ENCODE measurements at places on chromosomes 5 and 9.

- DNase-seq = no peak
These were observed 569.6 kb upstream of the BRINP1 start for GRCh38 chr9:119938871-119939270.

DNA sequence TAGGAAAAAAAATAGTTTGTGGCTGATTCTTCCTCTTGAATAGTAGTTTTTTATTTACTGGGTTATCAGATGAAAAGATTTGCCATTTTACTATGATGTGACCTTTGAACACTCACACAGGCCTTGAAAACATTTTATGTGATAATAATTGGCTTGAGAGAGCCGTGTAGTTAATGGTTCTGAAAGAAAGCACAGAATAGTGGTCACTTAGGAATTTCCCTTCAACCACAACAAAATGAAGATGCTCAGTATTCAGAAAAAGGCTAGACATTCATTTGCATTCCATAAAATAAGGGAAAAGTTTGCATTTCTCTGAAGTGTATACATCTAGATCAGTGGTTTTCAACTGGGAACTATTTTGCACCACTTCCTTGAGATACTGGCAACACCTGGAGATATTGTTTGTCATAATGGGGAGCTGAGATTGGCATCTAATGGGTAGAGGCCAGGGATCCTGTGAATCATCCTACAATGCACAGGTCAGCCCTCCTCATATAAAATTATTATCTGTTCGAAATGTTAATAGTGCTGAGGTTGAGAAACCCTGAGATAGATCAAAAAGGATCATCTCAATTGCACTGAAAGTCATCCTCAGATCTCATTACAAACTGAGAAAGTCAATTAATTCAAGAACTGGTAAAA, 446.4 kb upstream of the CCNG1 start:
- DNase-seq = no peak

- no peak for DNase-seq
These were observed 24.1 kb upstream of the PTGS1 start for GRCh38 chr9:122346478-122347347.

DNA sequence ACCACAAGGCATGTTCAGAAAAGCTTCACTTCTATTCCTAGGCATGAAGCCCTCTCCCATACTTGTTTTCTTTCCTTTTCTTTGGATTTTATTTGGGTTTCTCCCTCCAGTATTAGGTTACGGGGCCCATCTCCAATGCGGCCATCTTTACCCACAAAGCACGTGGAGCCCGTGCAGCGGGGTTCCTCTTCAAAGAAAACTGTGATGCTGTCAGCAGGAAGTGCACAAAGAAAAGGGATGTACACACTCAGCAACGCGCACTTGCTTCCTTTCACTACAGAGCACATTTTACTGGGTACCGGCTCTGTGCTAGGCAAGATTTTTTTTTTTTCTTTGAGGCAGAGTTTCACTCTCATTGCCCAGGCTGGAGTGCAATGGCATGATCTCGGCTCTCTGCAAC, 106.6 kb downstream of the COL23A1 start:
- no peak for DNase-seq

DNA sequence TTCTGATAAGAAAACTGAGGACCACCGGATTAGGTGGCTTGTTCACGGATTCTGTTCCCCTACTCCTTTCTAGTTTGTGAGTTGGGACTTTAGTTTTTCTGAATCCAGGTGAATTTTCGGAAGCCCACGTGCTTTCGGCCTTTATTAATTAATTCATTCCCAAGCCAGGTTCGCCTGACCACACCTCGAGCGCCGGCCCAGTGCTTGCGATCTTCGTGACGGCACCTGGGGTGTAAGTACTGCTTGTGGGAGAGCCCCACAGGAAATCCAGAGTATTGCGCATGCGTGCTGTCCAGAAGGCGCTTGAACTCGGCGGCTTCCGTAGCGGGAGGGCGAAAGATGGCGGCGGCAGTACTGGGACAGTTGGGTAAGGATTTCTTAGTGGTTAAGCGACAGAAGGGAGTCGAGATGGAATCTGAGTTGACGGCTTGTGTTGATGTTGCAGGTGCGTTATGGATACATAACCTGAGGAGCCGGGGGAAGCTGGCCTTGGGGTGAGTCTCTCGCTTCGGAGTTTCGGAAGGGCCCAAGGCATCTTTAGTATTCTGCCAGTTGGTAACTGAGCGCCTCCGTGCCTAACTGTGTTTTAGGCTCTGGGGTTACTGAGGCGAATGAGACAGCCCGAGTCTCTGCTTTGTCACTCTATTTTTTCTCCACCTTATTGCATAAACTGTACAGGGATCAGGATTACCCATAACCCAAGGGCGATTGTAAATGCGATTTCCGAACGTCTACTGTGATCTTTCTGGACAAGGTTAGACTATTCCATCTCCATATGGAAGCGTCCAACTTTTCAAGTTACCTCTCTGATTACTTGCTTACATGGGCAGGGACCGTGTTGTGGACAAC, at the start of gene MRPL22:
TSS of gene MRPL22 (plus strand) at position 302 of the 849 bp plus-strand sequence. CDS start at position 340, 38 bp downstream.
- DNase-seq = peak; percentile 90

DNA sequence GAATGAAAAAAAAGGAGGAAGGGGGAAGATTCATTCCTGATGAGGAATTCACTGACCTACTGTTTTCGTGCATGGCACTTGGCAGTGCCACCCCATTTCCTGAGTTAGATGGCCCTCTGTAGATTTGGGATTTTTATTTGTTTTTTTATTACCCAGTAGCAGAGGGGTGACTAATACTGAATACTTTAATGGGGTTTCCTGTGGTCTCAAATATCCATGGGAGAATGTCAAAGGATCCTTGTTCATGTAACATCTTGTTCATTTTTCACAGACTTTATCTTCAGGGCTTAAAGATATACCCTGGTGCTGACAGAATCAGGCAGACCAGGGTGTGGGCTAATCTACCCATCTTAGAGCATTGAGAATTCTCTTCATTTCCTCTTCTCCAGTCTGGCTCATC, 93.0 kb downstream of the MAMDC2 start:
- no peak for DNase-seq

- no peak for DNase-seq
These were observed 388.9 kb downstream of the NR2F1-AS1 start for GRCh38 chr5:93192087-93192486.

- no peak for DNase-seq
These were observed 174.2 kb downstream of the CACNA1B start for GRCh38 chr9:138051586-138052321.

- no peak for DNase-seq
These were observed 53.1 kb downstream of the TLE1 start for GRCh38 chr9:81636255-81636599.

DNA sequence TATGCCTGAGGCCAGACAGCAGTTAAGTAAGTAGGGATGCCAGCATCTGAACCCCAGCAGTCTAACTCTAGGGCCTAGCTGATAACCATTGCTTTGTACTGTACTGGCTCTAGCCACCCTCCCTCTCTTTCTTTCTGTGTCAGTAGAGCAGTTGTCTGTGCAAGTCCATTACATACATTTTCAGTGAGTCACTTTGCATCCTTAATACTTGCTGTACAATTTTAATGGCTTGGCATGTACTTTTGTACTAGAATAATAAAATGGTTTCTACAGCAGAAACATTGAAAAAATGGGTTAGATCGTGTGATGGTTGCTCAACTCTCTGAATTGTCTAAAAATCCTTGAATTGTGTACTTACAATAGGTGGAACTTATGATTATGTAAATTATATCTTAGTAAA, 1.5 kb upstream of the TTC39B start:
- no peak for DNase-seq

DNA sequence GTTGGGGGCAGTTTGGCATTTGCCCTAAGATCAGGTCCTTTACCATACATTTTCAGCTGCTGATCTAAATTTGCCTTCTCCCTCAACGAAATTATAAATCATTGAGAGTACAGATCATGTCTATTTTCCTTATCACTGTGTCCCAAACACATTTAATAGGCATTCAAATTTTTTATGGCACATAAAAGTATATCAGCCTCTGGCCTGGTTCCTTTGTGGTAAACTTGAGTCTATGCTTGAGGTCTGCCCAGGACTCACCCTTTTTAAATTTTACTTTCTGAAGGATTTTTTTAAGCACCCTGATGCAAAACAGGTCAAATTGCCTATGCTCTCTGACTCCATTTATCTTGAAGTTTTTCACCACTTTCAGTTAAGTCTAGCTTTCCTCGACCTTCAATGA, 163.6 kb upstream of the GRIN3A start:
- DNase-seq = no peak

DNA sequence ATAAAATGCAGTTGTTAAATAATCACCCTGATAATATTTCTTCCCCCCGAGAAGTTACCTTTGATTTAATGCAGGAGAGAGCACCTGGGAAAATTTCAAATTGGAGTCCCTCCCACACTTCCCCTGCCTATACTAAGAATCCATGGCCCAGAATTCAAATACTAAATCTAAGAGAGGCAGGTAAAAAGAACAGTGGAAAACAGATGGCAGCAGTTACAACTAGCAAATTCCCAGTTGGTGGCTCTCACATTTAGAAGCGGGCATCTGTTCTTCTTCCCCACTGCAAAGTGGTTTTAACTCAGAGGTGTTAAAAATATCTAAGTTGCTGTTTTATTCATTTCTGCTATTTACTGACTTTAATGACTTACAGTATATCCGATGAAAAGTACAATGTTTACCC, 210.4 kb upstream of the ELAVL2 start:
- DNase-seq = no peak

DNA sequence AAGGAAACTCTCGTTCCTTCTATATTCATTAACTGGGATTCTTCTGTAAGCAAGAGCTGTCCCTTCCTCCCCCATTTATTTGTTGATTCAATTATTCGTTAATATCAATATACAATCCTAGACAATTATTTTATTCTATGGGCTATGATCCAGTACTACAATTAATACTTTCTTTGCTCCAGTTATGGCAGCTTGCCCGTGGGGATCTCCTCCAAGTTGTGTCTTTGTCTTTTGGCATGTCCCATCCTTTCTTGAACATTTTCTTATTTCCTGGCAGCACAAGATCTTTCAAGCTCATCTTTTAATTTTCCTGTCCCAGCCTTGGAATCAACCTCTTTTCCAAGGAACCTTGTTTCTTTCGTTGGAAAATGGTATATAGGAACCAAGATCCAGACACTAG, 249.3 kb downstream of the GAS1 start:
- DNase-seq = no peak

GRCh38 chr9:112258106-112258505, 75.3 kb downstream of the PTBP3 start:
- no peak for DNase-seq

DNA sequence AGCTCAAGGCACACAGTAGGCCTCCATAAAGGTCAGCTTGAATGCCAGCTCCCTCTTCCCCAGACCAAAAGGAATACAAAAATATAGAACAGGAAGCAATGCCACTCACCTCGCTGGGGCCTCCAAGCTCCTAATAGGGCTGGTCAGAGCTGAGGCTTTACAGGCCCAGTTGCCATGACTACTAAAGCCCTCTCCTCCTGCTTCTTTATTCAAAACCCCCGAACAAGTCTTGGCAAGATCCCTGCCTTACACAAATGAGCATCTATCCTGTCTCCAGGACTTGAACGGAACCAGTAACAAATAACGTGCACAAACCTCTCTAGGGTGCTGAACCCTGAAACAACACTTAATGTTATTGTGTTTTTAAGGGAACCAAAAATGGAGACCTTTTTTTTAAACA, 136.3 kb downstream of the SIL1 start:
- no peak for DNase-seq

GRCh38 chr9:84781458-84781857, 111.9 kb downstream of the NTRK2 start:
- no peak for DNase-seq

- DNase-seq = no peak
These were observed 22.5 kb downstream of the TICAM2 start for GRCh38 chr5:115579747-115580173.

GRCh38 chr5:96219580-96220281, 213.3 kb downstream of the PCSK1 start:
- no peak for DNase-seq

GRCh38 chr9:131365546-131365945, 28.3 kb upstream of the PRRC2B start:
- DNase-seq = no peak

DNA sequence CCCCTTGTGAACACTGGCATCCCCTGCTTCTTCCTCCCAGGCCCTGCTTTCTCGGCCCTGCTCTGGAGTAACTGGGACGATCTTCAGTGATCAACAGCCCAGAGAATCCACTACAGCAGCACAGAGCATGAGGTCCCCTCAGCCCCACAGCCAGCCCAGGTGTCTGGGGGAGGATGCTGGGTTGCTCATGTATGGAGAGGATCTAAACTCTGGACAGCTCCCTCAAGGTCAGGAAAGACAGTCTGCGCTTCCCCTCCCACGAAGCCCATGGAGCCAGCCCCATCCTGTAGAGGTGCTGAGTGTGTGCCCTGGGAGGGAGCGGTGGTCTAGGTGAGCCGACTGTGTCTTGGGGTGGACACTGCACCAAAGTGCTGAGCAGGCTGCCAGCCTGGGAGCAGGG, 190.2 kb downstream of the GABBR2 start:
- no peak for DNase-seq

DNA sequence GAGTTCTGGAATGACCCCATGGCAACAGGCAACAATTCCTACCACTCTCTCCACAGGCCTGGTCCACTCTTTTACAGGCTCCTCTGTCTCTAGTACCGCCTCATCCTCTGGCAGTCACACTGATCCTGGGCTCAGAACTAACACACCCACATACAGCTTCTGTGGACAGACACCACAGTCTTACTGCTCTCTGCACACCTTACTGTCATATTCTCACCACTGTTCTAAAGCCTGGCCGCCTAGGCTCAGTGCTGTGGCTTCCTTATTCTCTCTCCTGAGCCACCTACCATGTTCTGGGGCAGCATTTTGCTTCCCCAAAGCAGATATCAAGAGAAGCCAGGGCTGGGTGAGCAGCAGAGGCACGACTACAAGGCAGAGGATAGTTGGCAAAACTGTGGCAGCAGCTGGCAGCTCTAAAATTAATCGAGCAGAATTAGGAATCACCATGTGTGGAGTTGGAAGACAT, 14.8 kb downstream of the REEP5 start:
- DNase-seq = no peak

- peak; percentile 58 for DNase-seq
These were observed 15.8 kb upstream of the GLIS3 start for GRCh38 chr9:4315582-4316215.

GRCh38 chr9:27387722-27388121, 90.8 kb upstream of the EQTN start:
- DNase-seq = no peak

DNA sequence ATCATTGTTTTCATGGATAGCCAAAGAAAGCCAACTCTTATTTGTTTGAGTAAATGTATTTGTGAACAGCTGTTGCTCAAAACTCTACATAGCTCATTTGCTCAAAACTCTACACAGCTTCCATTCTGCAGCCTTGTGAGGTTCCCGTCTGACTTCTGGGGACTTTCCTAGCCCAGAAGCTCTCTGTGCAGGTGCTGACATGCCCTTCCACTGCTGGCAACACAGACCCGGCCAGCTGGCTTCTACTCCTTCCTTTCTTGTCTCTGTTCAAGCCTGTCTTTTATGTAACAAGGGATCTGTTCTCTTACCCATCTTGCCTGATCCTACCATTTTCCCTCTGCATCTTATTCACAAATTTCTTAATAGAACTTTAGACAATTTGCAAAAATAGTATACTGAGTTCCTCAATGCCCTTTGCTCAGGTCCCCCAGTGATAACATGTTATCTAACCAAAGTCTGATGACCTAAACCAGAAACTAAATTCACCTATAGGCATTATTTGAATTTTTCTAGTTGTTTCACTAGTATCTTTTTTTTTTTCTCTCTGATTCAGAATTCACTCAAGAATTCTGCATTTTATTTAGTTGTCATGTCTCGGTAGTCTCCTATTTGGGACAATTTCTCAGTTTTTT, 556.5 kb upstream of the SEMA6A start:
- no peak for DNase-seq

- DNase-seq = no peak
These were observed 415.3 kb downstream of the MAN2A1 start for GRCh38 chr5:110104726-110105669.

- no peak for DNase-seq
These were observed 113.6 kb downstream of the EFNA5 start for GRCh38 chr5:107557051-107557658.

All from stimulated activated CD4-positive, alpha-beta T cell treated with anti-CD3 and anti-CD28 coated beads, TNF-alpha, amount 100 ng/mL, for 48 hours (primary cell).